ENCODE measurements at places on chromosomes 4 and X.

GRCh38 chrX:7606039-7606652 is 236.8 kb upstream of the VCX start:
- no peak for DNase-seq

GRCh38 chr4:159503236-159504008 is 400.5 kb downstream of the RAPGEF2 start:
- DNase-seq, result no peak

DNA sequence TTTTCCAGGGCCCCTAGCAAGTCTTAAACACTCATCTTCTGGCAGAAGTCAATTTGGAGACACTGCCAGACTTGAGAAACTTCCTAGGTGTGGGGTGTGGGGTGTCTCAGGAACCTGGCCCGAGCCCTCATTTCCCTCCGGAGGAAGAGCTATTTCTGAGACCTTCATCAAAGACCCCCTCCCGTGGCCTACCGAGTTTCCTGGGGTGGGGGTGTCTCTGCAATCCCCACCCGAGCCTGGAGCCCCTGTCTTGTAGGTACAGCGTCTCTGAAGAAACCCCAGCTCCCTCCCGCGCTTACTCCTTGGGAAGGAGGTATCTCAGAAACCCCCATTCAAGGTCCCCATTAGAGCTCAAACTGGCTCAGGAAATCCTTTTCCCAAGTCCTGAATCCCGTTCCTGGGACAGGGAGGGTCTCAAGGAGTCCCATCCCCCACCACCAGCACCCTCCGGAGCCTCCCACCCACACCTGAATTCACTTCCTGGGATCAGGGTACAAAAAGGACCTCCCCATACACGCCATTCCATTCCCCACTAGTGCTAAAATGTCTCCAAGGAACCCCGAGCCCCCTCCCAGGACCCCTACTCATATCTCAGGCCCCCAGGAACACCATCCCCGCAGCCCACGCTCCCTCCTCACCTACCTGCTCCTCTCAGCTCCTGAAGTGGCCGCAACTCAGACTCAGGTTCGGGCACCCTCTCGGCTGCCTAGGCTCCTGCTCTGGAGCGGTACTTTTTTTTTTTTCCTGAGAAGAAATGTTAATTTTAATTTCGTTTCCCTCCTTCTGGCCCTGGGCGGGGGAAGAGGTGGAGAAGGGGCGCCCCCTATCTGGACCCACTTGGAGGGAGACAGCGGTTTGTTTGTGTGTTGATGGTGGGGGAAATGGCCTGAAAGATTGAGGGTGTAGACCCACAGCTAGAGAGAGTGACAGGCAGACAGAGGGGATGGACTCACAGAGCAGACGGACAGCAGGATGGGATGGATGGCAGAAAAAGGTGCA is 1.1 kb downstream of the SLC38A5 start:
- DNase-seq, result no peak

- no peak for DNase-seq
These were observed 111.7 kb downstream of the AMER1 start for GRCh38 chrX:64093761-64094160.

DNA sequence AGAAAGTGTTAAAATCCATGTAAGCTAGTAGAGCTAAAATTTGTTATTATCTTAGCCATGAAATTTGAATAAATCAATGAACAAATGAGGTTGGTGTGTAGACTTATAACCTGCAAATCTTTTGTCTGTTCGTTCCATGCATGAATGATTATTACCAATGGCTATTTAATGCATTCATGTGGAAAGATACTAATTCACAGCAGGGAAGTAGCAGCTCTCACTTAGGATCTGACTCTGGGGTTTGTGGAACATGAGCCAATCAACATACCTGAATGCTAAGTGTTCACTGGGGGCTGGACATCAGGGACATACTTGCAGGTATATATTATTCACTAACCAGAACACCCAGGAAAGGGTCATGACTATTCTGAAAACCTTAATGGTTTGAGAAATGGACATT is 444.1 kb downstream of the STIM2 start:
- DNase-seq, result no peak

GRCh38 chr4:78242071-78242470 is 184.9 kb downstream of the FRAS1 start:
- DNase-seq, result no peak

- DNase-seq, result no peak
These were observed 520.4 kb downstream of the BCOR start for GRCh38 chrX:39577206-39577984.

DNA sequence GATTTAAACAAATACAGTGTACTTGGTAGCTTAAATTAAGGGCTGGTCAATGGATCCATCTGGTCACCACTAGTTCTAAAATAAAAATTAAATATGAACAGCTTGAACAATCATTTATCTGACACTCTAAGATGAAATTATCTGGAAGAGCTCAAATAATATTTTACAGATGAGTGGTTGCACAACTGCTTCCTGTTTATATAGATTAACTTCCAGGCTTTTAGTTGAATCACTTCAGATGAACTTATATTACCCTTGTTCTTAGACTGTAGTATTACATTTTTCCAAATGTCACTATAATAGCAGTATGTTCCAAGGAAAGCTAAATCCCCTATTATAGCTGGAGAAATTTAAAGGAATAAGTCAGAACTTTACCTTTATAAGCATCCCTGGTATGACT is 92.4 kb upstream of the SMIM10 start:
- DNase-seq, result no peak

DNA sequence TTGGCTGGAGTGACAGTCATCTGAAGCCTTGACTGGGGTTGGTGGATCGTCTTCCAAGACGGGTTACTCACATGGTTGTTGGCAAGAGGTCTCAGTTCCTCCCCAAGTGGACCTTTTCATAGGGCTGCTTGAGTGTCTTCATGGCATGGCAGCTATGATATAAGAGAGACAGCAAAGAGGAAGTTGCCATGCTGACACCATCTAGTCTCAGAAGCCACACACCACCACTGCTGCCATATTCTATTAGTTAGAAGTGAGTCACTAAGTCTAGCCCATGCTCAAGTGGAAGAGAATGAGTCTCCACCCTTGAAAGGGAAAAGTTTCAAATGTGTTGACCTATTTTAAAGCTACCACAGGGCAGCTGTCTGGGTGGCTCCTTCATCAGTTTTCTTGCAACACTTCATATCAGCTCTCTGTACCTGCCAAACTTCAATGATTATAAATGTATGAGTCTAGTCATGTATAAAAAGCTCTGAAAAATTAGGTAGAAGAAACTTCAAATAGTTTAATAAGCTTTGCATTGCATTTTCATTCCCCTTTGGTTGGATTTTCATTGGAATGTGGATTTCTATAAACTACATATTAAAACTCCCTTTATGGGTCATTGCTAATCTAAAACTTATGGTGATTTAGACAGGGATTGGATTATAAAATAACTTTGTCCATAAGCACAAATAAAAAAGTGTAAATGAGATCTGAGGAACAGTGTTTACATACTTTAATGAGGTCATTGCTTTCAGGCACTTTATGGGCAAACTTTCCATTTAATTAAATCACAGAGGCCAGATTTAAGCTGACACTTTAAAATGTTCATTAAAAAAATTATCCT is 68.0 kb upstream of the ATXN3L start:
- DNase-seq, result no peak

GRCh38 chr4:138446456-138446855 is 204.3 kb upstream of the SLC7A11 start:
- no peak for DNase-seq

- no peak for DNase-seq
These were observed 89.4 kb downstream of the FMR1NB start for GRCh38 chrX:148070504-148070877.

DNA sequence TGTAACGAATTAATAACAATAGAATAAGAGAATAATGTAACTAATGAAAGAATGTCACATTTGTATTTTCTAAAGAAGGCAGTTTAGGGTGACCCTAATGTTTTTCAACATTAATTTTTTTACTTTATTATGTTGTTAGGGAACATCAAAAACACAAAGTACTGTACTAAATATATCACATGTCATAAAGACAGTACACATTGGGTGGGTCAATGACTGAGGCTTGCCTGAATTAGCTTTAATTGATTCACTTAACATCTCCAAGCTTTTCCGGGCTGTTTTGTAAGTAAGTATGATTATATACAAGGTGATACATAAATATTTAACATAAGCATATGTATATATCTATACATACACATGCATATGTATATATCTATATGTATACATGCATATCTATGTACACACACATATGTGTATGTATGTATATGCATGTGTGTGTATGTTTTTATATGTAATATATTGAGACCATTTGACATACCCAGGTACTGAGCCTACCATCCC is 43.4 kb upstream of the KLF3 start:
- DNase-seq, result no peak

Data from SW 1271 (cell line).